Amygdala (tissue), 56 donors: ENCODE measurements at places on chromosomes 6 and 20.
A peak's percentile ranks its signal among the peaks of the same experiment; 100 is the strongest.

- no peak for DNase-seq
These were observed 29.9 kb downstream of the METTL24 start for GRCh38 chr6:110328259-110328658.

DNA sequence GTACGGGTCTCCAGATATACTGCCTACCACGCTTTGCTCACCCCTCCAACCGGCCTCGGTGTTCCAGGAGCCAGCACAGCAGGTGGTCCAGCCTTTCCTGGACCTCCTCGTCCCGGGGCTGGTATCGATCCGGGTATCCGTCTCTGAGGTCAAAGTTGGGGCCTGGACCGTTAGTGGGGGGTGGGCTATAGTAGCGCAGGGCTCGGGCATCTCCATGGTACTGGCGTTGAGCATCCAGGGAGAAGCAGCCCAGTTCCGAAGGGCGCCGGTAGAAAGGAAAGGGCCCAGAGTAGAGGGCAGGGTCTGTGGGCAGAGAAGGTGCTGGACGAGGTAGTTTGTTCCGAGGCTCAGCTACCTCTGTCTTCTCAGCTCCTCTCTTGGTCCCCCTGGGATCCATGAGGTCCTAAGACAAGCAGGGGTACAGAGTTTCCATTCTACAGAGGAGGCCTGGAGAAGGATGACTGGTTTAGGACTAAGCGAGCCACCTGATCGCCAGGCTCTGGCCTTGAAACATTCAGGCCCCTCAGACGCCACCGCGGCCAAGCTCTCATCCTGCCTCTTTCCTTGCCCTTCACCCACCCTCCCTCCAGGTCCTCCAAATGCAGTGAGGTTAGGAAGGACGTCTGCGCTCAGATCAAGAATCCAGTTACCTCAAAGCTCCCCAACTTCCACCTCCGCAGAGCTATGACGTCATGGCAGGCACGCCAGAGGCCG lies 502 bp downstream of the DXO start:
- DNase-seq: no peak

DNA sequence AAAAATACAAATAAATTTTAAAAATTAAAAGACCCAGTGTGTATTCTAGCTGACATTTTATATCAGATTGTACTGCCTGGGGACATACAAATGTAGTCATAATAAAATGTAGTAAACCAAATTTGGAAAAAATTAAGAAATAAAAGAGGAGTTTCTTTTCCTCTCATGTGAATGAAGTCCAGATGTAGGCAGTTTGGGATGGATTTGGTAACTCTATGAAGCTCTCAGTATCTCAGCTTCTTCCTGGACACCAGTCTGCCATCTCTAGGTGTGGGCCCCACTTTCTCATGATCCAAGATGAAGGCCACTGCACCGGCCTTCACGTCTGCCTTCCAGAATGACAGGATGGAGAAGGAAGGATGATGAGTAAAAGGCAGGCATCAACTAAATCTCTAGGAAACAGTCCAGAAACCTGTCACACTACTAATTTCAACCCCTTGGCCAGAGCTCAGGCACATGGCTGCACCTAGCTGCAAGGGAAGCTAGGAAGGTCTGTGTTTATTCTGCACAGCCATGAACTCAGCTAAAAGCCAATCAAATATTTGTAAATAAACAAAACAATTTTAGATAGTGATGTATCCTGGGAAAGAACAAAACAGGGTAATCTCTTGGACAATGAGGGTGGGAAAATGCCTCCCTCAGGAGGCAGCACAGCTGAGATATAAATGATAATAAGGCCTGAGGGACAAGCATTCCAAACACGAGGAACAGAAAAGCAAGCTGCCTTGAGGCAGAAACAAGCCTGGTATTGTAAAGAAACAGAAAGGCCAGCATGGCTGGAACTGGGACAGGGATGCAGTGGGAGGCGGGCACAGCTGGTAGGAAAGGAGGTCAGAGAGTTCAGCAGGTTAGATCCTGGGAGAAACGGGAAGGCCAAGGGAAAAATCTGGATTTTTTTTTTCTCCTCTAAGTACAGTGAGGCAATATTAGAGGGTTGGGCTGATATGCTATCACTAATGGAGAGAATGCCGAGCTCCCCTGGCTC lies 88.5 kb upstream of the PTPN1 start:
- no peak for DNase-seq

- DNase-seq: no peak
These were observed 672.1 kb downstream of the HACE1 start for GRCh38 chr6:104187616-104188015.

DNA sequence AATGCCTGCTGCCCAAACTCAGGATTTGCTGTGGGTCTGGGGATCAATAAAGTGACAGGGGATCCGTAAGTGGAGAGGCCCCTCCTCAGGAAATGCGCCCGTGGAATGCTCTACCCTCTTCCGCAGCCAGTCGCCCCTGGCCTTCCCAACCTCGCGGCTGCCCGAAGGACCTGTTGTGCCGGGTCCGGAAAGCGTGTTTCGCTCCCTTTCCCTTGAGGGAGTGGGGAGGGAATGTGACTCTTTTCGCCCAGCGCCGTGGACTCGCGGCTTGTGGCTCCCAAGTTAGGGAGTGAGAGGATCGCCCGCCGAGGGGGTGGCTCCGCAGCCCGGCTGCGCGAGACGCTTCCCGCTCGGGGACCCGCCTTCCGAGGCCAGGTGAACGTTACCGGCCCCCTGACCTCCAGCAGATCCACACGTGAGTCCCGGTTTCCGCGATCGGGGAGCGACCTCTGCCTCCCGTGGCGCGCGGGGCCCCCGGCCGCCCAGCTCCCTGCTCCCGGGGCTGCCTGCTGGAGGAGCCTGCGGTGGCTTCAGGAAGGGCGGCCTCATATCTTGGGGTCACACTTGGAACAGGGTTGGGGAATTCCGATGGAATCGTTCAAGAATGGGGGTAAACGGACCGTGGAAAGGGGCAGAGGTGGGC lies 666 bp downstream of the TPD52L1 start:
- no peak for DNase-seq

- no peak for DNase-seq
These were observed 20.6 kb downstream of the NHLRC1 start for GRCh38 chr6:18101873-18102272.

DNA sequence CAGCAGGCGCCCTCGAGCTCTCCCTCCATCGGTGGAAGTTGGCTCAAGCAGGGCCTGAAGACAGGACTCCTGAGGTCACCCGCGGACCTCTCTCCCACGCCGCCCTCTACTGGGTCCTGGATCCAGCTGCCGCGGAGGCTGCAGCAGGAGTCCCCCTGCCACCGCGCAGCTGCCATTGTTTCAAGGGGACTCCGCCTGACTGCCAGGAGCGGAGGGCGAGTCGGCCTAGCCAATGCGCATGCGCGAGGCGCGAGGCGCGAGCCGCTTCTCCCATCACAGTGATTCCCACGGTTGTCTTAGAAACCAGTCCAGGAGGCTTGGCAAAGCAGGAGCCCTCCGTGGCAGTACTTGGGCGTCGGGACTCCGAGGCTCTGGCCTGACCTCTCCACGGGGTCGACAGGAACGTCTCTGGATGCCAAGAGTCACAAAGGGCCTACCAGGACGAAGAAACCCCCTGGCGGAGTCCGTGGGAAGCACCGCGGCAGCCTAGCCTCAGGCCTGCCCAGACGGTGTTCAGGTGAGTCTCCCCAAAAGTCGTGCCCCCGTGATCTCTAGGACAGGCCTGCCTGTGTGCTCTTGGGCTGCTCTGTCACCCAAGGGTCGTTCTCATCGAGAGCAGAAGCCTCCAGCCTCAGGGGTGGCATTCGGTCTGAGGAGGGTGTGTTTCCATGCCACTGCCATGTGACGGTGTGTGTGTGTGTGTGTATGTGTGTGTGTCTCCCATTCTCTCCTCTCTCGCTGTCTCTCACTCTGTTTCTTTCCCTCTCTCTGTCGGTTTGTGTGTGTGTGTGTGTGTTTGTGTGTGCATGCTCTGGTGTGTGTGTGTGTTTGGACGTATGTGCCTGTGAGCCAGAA lies 290.6 kb upstream of the ZNF337 start:
- DNase-seq: peak; percentile 21

DNA sequence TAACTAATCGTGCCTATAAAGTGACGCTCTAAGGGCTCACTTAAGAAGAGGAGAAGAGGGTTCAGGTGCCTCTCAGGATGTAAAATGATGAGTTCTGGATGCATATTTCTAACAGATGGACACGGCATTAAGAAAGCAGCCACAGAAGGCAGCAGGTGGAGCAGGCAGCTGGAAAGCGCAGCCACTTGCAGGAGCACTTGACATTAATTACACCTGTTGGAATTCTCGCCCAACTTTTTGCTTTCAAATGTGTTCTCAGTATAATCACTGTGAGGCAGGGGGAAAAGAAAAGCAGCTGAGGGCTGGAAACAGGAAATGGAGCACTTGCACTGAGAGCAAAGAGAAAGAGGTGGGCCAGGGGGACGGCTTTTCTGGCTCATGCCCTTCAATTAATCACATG lies 164.2 kb downstream of the NKAIN2 start:
- no peak for DNase-seq

GRCh38 chr20:52473186-52473585 lies 281.6 kb upstream of the ZFP64 start:
- no peak for DNase-seq

GRCh38 chr6:142374965-142375733 lies 73.3 kb downstream of the ADGRG6 start:
- no peak for DNase-seq

- no peak for DNase-seq
These were observed 31.6 kb upstream of the SNX9 start for GRCh38 chr6:157791450-157791849.

DNA sequence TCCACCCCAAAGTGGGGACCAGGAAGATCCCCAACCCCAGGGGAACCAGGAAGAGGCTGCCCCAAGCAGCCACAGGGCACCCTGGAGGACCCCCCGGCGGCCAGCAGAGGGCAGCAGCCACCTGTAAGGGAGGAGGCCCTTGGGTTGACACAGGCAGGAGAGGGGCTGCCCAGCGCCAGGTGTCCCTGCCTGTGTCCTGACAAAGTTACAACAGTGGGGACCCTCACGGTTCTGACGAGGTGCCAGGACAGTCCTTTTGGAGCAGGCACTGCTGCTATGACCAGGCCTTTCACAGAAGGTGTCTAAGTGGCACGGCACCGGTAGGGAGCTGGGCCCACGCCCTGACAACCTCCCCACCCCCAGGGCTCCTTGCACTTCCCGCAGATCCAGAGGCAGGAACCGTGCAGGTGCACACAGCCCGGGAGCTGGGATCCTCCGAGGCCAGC lies 176.7 kb downstream of the BMP7 start:
- peak; percentile 70 for DNase-seq

DNA sequence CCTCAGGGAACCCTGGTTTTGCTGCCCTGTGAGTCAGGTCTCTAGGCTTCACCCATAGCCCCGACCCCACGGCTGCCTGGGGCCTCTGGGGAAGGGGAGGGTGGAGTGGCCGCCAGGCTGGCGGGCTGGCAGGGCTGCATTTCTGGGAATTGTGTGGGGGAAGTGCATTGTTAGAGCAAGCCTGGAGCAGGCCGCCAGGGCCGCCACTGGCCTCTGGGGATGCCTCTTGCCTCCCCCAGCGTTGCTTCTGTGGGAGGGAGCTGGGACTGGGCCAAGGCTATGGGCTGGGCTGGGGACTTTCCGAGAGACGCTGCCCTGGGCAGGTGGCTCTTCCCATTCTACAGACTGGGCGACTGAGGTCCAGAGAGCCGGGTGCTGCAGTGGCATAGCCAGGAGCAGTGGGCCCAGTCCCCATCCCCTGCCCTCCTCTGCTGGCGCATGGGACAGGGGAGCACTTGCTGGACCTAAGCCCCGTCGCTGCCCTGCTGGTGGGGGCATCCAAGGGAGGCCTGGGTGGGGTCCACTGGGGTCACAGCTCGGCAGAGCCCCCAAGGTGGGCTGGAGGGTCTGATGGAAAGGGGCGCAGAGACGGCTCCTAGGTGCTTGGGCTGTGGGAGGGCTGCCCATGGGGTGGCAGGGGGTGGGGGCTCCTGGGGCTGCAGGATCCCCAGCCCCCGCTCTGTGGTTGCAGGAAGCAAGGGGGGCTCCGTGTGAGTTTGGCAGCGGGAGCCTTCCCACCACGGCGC lies 6.6 kb upstream of the SOX18 start:
- no peak for DNase-seq

- no peak for DNase-seq
These were observed 35.9 kb upstream of the PIM1 start for GRCh38 chr6:37134036-37134395.

GRCh38 chr6:52360601-52361413 lies 1.1 kb upstream of the PAQR8 start:
- DNase-seq: no peak

DNA sequence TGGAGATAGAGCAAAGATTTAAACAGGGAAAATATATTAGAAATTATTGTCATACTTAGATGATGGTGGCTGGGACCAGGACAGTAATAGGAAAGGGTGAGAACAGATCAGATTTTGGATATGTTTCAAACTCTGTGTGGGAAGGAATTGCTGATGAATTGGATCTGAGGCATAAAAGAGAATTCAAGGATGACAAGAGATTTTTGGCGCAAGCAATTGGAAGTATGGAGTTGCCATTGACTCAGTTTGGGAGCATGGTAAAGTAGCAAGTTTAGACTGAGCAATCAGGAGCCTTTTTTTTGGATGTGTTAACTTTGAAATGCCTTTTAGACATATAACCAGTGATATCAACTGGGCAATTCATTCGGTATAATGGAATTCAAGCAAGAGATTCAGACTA lies 14.4 kb downstream of the TAB2 start:
- no peak for DNase-seq

GRCh38 chr6:132858750-132859149 lies 44.4 kb downstream of the RPS12 start:
- DNase-seq: no peak

DNA sequence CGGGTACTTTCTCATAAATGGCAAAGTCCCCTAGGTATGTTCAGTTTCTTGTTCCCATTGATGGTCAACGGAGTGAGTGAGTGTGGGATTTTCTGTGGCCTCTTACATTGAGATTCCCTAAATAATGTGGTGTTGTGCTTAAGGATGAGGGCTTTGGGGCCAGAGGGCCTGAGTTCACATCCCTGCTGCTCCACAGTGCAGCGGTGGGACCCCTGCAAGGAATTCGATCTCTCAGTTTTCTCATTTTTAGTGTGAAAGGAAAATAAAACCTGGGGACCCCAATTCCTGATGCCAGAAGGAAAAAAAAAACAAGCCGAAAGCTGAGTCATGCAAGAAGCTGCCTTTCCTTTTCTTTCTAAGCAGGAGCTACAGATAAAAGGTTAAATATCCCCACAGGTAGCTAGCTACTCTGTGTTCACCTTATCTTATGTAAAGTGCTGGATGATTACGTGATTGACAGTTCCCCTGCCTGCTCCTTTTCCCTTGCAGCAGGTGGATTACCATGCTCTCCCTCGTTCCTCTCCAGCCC lies 120.2 kb upstream of the CLDN20 start:
- no peak for DNase-seq

- peak; percentile 45 for DNase-seq
These were observed 659 bp downstream of the CEP85L start for GRCh38 chr6:118650582-118651281.
